Activated T-helper 1 cell treated with anti-CD3 and anti-CD28 coated beads, Interleukin-2, amount 50 U/mL, for 16 hours (primary cell): ENCODE measurements at places on chromosomes 2 and 18.

- DNase-seq: no peak
Measured at GRCh38 chr18:33697498-33697897, 119.5 kb downstream of the ASXL3 start.

GRCh38 chr2:45778720-45779171 lies 127.3 kb downstream of the PRKCE start:
- DNase-seq: peak; percentile 45

GRCh38 chr18:33440060-33441043 lies at the start of gene CCDC178:
CCDC178 (minus strand) TSS chr18:33440721; CDS start chr18:33412088, 28,633 bp downstream.
- DNase-seq: no peak

DNA sequence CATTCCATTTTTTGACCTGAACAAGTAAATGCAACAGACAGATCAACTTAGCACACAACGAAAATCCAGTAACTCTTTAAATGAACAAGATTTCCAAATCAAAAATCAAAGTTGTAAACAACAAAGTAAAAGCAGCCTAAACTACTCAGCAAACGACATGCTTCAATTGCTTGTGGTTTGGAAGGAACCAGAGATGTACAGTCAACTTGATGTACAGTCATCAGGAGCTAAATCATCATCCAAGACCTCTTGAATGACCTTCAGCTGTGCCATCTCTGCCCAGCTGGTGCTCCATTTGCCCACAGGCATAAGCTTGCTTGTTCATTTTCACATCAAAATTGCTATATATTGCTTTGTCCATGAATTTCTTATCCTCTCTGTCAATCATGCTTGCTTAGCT lies 109.8 kb downstream of the UPP2 start:
- no peak for DNase-seq

DNA sequence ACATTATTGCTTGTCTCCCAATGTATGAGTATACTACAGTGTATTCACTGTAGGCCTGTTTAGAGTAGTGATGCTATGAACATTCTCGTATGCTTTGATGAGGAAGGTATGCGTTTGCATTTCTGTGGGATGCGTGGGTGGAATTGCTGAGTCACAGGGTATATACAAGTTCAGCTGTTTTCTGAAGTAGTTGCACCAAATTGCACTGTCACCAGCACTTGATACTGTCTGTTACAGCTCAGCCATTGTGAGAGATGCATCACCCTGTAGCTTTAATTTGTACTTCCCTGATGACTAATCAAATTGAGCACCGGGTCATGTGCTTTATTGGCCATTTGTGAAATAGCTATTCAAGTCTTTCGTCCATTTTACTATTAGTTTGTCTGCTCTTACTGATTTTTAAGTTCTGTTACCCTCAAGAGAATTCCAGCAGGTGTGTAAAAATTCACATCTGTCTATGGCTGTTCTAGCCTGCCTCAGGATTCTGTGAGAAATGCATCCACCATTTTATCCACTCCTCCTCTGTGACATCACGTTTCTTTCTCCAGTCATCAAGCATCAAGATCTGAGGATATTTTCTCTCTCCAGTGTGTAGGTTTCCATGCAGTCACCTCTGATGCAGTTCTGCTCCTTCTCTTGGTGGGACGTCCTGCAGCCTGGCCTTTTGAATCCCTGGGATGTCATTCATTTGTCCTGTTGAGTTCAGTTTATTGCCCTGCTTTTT lies 72.5 kb downstream of the DGKD start:
- no peak for DNase-seq

GRCh38 chr2:55565613-55566012 lies 46.1 kb downstream of the CFAP36 start:
- DNase-seq: no peak

DNA sequence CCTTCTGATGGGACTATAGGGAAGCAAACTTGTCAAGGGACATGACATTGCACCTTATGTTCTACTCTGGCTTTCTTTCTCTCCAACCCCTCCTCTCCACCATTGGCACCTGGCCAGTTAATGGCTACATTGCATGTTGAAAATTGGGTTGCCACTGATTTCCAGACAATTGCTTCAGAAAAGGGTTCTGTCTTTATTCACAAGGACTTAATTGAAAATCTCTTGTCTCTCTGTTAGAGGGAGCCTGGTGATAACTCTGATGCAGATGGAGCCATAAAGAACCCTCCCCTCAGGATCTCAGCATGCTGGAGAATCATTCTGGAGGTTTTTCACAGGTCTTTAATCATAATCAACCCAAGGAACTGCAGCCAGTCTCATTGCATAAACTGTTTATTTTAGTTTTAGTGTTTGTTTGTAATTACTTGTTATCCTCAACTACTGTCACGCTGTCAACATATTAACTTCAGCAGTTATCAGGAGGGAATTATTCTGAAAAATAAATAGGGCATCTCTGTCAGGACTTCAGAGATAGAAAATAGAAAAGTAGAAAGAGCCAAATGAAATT lies 316.8 kb downstream of the RIT2 start:
- DNase-seq: no peak

DNA sequence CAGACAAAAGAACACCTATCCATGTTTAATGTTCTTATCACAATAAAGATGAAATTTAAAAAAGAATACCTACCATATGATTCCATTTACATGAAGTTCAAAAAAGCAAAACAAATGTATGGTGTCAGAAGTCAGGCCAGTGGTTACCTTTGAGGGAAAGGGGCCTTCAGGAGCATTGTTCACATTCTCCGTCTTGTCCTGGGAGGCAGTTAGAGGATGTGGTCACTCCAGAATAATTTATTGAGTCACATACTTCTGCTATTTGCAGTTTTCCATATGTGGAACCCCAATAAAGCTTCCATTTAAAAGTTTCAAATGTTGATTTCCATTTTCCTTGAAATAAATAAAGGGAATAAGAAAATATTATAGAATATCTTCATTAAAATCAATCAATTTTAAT lies 41.6 kb upstream of the POU3F3 start:
- no peak for DNase-seq

- no peak for DNase-seq
Measured at GRCh38 chr2:139600166-139600565, 820.0 kb upstream of the NXPH2 start.

GRCh38 chr2:126754240-126755004 lies 98.5 kb downstream of the GYPC start:
- DNase-seq: no peak

DNA sequence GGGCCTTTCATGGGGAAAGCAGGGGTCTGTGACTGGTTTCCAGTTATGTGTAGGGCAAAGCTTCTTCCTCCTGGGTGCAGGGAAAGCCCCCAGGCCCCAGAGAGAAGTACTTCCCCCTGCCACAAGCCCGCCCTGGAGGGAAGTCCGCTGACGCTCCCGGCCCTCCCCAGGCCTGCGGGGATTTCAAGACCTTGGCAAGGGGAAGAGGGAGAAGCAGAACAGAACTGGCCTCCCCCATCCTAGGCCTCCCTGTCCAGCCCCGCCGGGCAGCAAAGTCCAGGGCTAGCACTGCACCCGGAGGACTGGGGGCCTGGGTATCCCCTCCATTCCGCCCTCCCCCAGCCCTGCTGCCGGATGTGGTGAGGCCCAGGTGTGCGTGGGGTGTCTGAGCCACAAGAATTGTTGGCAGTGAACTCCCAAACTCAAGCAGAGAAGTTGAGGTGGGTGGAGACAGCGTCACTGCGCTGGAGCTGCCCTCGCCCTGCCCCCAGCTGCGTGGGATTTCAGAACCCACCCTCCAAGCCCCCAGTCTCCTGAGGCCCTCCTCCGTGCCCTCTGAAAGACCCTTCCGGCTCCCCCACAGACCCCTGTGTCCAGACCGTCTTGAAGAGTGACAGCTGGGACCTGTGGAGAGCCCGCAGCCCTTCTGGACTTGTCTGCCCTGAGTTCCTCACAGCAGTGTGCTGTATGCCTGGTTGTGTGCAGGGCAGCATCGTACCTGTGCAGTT lies 1.1 kb upstream of the DUSP2 start:
- peak; percentile 82 for DNase-seq

DNA sequence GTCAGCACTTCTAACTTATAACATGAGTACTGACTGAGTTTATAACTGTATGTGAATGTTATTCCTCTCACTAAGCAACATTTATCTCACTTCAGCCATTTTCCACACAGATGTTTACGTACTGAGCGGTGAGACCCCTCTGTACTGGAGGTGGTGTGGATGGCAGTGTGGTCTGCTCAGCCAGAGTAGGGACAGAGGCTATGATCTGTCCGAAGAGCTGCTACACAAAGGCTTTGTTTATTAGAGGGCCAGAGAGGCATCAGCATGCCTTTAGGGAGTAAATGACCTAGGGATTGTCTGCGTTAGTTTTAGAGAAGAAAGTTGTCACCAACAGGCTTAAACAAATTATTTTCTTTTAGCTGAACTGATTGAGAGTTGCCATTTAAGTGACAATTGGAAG lies 23.2 kb upstream of the TACR1 start:
- no peak for DNase-seq

DNA sequence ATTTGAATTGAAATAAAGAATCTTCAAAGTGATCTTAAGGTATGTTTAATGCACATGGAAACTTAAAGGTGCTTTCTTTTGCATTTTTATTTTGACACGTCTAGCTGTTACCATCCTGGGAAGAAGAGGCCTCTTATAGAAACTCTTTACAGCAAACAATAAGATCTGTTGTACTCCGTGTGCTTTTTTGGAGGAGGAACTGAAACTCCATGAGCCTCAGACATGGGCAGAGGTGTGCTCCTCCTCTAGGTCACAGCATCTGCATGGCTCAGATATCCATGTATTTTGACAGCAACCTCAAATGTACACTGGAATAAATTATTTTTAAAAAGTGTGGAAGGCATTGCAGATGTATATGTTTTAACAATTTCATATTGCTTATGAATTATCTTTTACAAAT lies 783.3 kb upstream of the SALL3 start:
- no peak for DNase-seq

DNA sequence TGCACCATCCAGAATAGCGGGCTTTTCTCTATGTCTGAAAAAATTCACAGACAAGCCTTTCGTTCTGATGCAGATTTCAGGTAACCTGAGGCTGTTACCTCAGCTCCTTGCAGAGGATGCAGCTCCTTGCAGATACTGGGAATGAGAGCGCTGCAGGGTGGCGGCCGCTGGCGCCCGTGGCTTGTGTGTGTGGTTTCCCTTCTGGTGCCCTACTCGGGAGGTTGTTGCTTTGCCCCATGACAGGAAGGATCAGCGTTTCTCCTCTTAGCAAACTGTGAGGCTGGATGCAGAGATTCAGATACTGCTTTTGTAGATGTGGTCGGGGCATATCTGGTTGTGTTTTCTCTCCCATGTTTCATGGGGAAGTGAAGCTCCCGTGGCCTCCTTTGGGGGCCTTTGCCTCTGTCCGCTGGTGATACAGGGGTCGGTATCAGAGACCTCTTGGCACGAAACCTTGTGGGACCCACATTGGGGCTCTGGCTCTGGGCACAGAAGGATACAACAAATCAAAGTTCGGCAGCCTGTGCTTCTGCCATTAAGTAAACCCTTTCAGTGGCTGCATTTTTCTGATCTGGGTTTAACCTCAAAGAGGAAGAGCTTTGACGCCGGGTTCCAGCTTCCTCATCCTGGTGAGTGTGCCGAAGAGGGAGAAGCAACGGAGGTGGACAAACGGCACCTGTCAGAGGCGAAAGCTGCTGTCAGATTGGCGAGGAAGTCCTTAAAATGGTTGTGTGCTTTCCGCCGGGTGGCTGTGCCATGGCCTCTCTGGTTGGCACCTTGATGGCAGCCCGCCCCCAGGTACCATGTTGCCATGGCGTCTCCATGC lies 127.8 kb downstream of the MBP start:
- DNase-seq: no peak

GRCh38 chr2:50582164-50582563 lies 449.8 kb downstream of the NRXN1 start:
- no peak for DNase-seq

GRCh38 chr2:23507267-23508065 lies 122.5 kb downstream of the KLHL29 start:
- no peak for DNase-seq

DNA sequence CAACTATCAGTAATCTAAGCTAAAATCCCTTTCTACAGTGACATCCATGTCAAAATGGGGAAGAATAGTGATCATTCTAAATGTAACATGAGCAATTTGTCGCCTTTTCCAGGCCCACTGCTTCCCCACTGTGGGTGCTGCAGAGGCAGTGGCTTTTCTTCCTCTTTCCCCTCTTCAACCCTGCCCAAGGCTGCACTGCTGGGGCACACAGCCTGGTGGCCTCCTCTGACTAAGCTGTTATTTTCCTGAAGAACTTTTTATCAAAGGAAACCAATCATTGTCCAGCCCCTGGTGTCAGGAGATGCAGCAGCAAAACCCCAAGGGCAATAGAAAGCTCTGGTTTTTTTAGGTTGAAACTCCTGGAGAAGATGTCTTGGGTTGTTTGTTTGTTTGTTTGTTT lies 117.6 kb upstream of the KLF7 start:
- DNase-seq: no peak

DNA sequence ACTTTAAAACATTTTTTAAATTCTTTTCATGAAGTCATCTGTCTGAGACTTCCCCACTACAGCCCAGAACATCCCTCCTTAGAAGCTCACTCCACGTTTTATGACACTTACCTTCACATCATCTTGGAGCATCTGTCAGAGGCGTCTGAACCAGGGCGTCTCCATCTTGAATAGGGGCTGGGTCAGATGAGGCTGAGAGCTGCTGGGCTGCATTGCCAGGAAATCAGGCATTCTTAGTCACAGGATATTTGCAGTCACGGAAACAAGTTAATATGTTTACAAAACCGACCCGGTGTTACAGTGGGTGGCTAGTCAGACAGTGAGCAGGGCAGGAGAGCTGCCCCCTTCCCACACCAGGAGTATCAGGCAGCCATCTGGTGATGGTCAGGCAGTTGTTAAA lies 456.5 kb downstream of the FBXO15 start:
- no peak for DNase-seq
